ENCODE measurements at places on chromosomes 7 and 10.
A peak's percentile ranks its signal among the peaks of the same experiment; 100 is the strongest.

DNA sequence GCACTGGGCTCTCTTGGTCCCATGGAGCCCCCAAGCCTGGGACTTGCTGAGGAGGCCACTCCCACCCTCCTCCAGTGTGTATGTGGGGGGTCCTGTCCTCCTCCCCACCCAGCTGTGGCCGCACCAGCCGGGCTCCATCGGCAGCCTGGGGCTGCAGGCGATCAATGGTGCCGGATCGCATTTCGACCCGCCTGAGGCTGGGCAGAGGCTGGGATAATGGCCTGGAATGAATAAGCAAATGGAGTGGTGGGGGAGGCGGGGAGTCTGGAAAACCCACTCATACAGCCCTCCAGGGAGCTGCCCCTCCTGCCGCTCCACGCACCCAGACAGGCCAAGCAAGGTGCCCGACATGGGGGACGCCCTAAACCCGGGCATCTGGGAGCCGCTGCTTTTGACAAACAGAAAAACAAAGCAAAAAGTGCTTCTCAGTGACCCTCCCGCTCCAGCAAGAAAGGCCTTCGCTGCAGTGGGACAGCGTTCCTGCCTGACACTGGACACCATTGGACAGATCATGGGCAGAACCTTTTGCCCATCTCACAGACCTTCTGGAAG is 160.5 kb downstream of the NRF1 start:
- DNase-seq: no peak

GRCh38 chr7:94679358-94679757 is 23.4 kb upstream of the SGCE start:
- no peak for DNase-seq

GRCh38 chr7:3094701-3095445 is 51.2 kb upstream of the CARD11 start:
- DNase-seq: no peak

DNA sequence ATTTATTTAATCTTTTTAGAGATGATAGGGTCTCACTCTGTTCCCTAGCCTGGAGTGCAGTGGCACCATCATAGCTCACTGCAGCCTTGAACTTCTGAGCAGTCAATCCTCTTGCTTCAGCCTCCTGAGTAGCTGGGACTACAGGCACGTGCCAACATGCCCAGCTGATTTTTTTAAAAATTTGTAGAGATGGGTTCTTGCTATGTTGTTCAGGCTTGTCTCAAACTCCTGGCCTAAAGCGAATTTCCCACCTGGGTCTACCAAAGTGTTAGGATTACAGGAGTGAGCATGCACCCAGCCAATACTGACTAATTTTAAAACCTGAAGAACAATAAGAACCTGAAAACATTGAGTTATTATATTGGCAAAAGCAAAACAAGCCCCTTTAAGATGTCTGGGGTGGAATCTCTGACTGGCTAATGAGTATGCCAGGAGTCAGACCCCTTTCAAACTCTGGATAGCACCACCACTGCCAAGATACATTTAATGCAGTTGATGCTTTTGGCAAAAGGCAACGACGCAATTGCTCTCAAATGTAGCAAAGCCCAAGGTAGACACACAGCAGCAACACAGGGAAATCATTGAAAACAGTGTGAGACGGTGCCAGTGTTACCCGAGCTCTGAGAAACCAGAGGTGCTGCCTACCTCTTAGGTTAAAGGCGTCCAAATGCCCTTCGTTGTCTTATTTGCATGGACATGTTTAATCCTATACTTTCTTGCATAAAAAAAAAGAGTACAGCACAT is 40.7 kb upstream of the TOMM7 start:
- no peak for DNase-seq

DNA sequence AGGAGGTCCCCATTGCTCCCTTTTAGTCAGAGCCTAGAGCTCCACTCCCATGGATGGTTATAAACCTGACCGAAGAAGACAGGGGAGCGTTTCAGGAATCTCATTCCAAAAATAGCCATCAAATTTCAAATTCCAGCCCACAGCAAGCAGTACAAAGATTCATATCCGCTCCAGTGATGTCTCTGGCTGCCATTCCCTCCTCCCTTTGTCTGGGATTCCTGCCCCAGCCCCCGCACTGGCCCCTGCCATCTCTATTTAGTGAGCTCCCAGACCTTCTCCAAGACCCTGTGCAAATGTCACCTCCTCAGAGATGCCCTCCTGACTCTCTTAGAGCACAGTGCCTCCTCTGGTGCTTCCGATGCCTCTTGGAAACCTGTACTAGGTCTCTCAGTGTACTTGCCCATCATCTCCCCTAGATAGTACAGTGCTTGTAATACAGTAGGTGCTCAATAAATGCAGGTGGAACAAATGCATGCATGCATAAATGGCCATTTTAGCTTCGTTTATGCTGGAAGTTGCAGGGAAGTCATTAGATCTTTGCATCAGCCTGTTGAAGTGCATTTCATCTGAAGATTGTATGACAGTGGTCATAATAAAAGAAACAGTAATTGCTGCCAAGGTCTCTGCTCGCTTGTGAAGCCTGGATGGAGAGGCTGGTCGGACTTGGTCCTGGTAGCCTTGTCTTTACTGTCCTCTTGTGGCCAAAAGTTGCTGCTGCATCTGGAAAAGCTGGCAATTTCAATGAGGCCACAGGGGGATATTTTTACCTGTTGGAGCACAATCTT is 32.0 kb upstream of the HABP2 start:
- peak; percentile 13 for DNase-seq

DNA sequence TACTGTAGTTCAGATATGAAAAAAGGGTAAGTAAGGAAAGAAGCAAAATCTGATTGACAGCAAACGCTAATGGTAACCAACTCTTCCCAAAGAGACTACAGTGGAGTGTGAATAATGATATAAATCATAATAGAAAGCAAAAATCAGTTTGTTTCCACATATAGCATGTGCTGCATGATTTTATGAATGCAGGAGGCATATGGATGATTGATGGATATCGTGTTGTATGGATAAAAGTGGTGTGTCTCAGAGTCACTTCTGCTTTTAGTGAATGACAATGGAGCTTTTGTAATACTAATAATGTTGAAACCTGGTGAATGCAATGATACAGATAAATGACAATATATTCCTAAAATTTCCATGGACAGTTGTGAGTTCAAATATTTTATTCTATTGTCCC is 36.6 kb upstream of the PALS2 start:
- no peak for DNase-seq

DNA sequence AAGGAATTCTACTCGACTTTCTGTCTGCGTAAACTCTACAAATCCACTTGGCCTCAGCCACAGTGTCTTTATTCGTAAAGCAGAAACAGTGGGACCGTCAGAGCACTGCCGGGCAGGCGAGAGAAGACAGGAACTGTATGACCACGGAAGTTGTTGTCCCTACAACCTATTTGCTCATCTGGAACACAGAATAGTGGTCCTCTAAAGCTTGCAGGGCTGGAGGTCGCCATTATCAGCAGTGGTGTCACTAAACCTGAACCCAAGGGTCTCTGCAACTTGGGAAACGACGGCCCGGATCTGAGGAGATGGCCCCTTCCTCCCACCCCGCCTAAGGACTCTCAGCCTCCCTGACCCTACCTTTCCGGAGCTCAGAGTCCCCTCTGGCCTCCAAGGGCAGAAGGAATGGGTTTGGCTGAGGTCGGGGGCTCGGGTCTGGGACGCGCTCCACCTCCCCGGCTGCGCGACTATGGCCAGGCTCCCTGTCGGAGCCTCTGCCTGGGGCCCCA is 442 bp downstream of the STYXL1 start:
- no peak for DNase-seq

GRCh38 chr10:78116361-78116760 is 82.7 kb downstream of the RPS24 start:
- no peak for DNase-seq

DNA sequence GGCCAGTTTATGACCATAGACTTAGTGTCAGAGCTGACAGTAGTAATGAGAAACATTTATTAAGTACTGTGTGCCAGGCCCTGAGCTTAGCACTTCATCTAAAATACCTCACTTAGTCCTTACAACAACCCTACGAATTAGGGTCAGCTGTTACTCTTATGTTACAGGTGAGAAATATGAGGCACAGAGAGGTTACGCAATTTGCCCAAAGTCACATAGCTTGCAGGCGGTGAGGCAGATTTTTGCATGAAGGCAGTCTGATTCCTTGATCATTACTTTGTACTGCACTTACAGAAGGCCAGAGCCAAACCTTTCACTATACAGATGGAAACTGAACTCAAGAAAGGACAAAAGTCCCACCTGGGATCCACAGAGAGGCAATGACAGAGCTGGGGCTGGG is 10.2 kb downstream of the CDH23 start:
- DNase-seq: no peak

- no peak for DNase-seq
These were observed 507 bp downstream of the SAR1A start for GRCh38 chr10:70169649-70170364.

DNA sequence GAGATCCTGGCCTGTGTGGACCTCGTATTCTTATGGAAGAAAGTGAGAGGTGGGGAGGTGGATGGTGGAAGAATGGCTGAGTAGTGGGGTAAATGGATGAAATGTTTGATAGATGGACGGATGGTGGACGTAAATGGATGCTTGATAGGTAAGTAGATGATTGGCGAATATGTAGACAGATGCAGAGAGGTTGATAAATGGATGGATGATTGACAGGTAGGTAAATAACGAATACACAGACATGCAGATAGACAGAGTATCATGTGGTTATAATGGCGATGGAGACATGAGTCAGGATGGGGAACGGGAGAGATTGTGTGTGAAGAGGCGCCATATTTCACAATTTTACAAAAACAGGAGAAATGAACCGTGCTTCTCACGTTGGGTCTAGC is 219.5 kb downstream of the DIP2C start:
- no peak for DNase-seq

DNA sequence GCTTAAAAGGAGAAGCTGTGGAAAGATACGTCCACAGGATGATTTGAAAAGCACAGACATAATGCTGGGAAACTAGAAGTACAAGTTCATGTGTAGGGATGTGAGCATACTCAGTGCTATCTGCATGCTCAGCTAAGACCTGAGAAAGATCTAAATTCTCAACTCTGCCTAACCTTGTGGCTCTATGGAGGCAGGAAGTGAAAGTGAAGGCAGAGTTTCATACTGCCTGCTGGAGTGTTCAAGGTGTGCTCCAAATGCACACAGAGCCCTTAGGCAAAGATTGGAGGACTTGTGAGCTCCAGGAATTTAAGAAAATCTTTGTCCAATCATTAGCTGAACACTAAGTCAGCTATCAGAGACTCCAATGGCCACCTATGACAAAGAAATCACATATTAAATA is 190.9 kb downstream of the RNLS start:
- no peak for DNase-seq

DNA sequence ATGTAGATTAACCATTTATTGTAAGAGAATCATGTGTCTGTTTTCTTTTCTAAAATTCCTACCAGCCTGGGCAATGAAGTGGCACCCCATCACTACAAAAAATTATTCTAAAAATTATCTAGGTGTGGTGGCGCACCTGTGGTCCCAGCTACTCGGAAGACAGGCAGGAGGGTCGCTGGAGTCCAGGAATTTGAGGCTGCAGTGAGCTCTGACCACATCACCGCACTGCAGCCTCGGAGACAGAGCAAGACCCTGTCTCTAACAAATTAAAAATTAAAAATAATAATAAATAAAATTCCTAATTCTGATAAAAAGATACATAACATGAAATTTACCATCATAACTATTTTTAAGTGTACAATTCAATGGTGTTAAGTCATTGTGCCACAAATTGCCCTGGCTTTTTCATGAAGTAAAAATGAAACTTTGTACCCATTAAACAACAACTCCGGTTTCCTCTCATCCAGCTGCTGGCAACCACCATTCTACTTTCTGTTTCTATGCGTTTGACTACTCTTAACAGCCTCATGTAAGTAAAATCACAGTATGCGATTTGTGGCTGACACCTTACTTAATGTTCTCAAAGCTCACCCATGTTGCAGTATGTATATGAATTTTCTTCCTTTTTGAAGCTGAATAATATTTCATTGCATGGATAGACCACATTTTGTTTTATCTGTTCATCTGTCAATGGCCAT is 20.6 kb upstream of the USP6NL start:
- no peak for DNase-seq

DNA sequence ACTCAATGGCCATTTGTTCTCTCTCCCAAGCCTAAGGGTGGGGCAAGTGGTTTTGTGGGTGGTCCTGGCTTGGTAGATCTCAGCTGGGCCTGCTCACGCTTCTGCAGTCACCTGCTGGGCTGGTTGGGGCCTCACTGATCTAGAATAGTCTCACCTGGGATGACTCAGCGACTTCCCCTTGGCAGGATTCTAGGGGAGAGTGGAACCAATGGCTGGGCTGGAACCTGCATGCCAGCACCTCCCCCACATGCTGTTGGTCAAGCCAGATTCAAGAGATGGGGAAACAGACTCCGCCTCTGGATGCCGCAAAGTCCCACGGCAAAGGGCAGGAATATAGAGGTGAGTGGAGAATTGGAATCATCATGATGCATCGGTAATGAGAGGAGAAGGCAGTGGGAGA is 292.9 kb upstream of the NPVF start:
- no peak for DNase-seq

GRCh38 chr10:78843495-78843894 is 225.3 kb upstream of the ZMIZ1 start:
- no peak for DNase-seq

GRCh38 chr10:27072436-27073114 is 27.7 kb downstream of the ANKRD26 start:
- no peak for DNase-seq

DNA sequence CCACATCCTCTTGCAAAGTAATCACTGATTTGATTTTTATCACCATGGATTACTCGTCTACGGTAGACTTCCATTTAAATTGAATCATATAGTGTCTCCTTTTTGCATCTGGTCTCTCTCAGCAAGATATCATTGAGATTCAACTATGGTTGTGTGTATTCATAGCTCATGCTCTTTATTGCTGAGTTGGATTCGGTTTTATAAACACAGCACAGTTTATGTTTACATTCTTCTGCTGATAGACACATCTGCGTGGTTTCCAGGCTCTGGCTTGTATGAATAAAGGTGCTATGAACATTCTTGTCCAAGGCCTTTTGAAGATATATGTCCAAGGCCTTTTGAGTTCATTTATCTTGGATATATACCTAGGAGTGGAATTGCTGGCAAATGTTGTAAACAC is 356.5 kb upstream of the CELF2 start:
- no peak for DNase-seq

DNA sequence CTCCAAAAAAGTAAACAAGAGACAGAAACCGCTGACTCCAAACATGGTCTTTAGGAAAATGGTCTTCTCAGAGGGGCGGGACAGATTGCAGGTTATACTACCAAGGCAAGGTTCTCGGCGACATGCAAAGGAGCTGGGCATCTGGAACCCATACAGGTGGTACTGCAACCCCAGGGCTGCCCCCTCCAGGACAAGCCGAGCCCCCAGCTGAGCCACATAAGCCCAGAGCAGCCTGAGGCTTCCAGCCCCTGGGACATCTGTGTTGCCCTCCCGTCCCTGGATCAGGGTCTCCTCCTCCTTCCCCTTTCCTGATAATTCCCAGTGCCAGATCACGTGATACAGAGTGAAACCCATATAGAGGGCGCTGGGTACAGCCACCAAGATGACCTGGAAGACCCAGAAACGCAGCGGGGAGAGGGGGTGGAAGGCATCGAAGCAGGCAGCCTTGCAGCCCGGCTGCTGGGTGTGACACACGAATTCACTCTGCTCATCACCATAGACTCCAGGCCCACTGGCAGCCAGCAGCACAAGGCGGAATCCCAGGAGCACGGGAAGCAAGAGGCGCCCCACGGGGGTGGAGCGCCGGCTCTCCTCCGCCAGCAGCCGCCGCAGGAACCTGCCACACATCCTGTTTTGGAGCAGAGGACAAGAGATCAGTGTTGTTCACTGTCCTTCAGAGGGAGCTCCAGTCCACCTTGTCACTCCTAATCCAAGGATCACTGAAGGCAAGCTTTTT is at the start of gene GJC3:
TSS of gene GJC3 (minus strand) at position 627 of the 736 bp plus-strand sequence. CDS start at position 627, 0 bp downstream.
- DNase-seq: peak; percentile 54

- no peak for DNase-seq
These were observed 88.1 kb upstream of the FOXI2 start for GRCh38 chr10:127648885-127649284.
